ENCODE measurements at places on chromosomes 11 and 22. TPM values are rescaled to one million over a fixed set of nuclear protein-coding genes. Genes with fewer than 3 reads are reported as not detected.

ZDHHC5 gene
- 65.5 TPM for total RNA-seq

- DNase-seq, result peak; percentile 65
Measured at GRCh38 chr11:128725630-128726319, 31.9 kb downstream of the FLI1 start.

DNA sequence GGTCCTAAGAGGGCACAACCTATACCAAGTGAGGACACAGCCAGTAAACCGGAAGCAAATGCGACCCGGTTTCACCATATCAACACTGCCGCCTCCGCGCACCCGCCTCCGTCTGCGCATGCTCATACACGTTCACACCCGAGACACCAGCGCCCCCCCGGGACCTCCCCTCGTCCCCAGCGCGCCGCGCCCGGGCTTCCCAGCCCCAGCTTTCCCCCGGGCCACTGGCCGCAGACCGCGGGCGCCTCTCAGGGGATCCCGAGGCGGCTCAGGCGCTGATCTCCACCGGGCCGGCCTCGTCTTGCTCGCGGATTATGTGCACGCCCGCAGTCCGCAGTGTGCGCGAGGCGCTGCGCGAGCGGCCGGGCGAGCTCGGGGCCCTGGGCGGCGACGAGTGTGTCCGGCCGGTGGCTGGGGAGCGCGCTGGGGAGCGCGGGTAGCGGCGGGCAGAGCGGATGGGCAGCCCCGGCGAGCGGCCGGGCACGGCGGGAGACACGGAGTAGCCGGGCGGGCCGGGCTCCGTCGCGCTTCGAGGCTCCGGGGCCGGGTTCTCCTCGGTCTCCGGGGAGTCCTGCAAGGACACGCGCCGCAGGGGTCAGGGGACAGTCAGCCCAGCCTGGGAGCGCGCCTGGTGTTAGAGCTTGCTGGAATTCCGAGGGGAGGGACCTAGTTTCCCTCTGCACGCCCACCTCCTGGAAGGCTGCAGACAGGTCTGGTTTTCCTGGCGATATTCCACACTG lies 2.0 kb downstream of the HEPN1 start:
- peak; percentile 80 for DNase-seq

DNA sequence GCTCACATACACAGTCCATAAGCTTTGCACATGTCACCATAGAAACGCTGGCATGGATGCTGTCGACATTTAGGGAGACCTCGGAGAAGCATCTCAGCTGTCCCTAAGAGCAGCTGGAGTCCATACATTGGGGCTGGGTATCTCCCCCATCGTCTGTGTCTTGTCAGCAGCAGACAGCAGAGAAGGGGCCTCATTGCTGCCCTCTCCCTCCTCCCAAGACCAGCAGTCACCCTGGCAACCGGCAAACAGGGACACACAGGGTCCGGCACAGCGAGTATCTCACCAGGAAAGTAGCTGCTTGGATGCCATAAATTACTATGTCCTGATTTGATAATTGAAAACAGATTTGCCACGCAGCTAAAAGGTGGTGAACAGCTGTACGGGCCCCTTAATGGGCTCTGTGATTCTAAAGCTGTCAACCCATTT lies 84.4 kb downstream of the CD44 start:
- DNase-seq, result no peak

DNA sequence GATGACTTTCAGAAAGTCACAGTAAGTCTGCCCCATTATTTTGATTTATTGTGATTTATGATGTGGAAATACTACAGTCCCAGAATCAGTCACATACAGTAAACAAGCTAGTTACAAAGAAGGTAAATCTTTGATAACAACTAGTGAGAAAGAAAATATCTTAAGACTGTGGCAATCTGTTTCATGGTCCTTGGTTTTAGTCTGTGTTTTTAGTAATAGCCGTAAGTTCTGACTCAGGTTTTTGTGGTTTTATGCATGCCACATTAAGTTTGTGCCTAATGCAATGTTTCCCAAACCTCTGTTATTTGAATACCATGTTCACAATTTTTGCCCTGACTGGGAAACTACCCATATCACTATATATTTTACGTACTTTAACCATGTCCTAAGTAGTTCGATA lies 6.7 kb downstream of the CEP295 start:
- DNase-seq, result no peak

DNA sequence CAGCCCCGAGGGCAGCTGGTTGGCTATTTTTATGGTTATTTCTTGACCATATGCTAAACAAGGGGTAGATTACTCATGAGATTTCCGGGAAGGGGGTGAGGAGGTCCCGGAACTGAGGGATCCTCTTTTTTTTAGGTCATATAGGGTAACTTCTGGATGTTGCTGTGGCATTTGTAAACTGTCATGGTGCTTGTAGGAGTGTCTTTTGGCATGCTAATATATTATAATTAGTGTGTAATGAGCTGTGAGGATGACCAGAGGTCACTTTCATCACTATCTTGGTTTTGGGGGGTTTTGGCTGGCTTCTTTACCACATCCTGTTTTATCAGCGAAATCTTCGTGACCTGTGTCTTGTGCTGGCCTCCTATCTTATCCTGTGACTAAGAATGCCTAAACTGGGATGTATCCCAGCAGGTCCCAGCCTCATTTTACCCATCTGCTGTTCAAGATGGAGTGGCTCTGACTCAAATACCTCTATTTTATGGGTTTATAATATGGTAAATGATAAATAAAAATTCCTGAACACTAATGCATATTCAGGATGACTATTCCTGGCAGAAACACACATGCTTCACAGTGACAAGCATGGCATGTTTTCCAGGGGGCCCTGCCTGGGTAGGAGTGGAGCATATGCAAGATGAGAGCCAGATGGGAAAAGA lies 11.2 kb downstream of the KREMEN1 start:
- DNase-seq, result no peak

- DNase-seq, result peak; percentile 96
Measured at GRCh38 chr11:102317099-102317767, at the start of gene BIRC3. Gene BIRC3 (plus strand): TSS chr11:102317484. CDS start chr11:102324510, 7,026 bp downstream.

DNA sequence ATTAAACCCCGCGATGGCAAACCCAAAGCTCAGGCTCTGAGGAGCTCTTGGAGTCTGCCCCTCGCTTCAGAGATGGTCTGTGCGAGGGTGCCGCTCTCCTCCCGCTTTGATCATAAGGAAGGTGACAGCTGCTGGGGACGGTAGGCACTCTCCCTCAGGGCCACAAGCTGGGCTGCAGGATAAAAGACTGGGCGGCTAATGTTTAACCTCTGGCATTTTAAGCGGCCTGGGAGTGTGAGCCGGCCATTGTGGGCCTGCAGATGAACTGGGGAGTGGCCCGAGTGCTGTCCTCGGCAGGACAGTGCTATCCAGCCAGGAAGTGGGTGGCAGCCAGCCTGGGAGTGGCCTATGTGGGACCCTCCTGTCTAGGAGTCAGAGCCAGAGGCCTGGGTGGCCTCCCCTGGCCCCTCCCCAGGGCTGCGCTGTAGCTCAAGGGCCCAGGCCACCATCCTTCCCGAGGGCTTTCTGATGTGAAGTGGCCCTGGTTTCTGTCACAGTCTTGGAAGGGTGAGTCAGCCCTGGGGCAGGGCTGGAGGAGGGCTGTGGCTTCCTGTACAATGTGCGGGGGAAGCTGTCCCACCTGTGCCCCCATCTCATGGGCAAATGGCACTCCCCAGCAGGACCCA lies 58.7 kb upstream of the PRODH start:
- no peak for DNase-seq

DNA sequence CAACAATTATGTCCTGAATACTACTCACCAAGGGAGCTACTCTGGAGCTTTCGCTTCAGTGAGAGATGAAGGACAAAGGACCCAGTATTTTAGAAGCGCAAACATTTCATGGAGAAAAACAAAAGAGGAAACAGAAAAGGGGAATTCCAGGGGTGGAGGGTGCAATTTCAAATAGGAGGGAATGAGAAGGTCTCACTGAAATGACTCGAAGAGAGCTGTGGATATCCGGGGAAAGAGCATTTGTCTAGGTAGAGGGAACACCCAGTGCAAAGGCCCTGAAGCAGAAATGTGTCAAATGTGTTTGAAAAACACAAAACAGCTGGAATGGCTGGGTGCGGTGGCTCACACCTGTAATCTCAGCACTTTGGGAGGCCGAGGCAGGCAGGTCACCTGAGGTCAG lies 2.4 kb downstream of the RPS19BP1 start:
- DNase-seq, result no peak

GRCh38 chr11:111417011-111417765 lies 38.1 kb upstream of the POU2AF1 start:
- DNase-seq, result peak; percentile 52

Data from activated CD4-positive, alpha-beta memory T cell treated with anti-CD3 and anti-CD28 coated beads for 36 hours (primary cell).